ENCODE measurements at places on chromosomes 7 and 10. TPM values are rescaled to one million over a fixed set of nuclear protein-coding genes. Genes with fewer than 3 reads are reported as not detected.

DNA sequence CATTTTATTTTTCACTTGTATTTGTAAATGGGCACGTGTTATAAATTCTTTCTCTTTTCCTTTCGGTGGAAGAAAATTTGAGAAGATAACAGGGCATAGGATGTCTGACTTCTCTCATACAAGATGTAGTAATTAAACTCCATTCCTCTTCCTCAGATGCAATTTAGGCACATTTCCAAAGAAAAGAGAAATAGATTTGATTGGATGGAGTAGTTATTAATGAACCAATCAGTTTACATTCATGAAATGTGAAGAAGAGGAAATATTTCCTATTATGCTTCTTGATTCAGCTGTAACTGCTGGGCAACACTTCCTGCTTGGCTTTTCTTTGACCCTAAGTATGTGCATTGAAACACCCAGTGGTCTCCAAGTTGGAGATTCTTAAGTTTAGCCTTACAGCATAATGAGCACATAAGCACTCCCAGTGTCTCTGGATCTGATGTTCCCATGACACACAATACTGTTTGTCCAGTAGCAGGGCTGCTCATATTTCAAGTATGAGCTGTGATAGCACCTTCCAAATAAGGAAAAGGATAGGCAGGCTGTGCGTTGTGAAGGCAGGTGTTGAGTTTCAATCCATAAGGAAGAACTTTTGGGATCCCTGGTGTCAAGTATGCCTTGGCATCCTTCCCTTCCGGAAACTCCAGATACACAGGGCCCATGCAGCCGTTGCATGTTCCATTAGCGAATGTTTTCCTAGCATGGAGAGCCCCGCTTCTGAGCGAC, 33.4 kb upstream of the COBL start:
- DNase-seq, result no peak

DNA sequence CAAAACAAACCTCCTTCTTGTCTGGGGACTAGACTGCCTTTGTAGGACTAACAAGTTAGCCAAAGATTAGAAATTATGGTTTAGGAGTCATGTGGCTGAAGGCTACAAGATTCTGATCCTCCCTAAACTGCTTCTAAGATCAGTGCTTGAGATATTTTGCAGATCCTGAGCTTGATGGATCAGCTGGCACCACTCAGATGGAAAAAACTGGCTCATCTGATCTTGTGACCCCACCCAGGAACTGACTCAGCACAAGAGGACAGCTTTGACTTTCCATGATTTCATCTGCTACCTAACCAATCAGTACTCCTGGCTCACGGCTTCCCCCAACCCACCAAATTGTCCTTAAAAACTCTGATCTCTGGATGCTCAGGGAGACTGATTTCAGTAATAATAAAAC, 271.5 kb upstream of the TAC1 start:
- DNase-seq, result no peak

DNA sequence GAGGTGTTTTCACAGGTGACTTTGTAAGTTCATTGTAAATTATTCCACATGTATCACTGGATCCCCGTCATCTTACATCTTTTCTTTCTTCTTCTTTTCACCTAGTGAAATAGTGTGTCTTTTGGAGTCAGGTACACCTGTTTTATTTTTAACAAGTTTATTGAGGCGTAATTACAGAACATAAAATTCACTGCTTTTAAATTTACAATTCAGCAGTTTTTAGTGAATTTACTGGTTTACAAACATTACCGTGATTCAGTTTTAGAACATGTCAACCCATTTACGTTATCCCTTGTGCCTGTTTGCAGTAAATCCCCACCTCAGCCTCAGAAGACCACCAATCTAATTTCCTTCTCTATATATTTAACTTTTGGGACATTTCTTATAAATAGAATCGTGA, 256.9 kb downstream of the EXOC4 start:
- DNase-seq, result no peak

DNA sequence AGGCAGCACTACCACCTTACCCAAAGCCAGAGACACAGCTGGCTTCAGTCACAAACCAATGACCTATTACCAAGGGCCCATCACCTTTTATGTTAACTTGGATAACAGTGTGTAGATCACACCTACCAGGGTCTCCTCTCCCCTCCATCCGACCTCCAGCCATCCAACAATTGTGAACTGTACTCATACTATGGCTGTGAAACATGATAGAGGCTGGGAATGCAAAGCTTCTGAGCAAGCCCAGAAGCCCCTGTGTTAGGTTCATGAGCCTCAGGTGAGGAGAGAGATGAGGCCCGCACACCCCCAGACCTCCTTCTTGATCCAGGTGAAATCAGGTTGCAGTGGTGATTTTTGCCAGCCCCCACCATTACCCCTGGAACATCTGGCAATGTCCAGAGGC, 47.7 kb downstream of the PNLIPRP2 start:
- DNase-seq, result no peak

The ATRNL1 gene
- total RNA-seq, result 17.1 TPM

GRCh38 chr7:40401406-40401805, 266.6 kb downstream of the SUGCT start:
- DNase-seq, result no peak

The UPF2 gene
- 19.1 TPM for total RNA-seq

DNA sequence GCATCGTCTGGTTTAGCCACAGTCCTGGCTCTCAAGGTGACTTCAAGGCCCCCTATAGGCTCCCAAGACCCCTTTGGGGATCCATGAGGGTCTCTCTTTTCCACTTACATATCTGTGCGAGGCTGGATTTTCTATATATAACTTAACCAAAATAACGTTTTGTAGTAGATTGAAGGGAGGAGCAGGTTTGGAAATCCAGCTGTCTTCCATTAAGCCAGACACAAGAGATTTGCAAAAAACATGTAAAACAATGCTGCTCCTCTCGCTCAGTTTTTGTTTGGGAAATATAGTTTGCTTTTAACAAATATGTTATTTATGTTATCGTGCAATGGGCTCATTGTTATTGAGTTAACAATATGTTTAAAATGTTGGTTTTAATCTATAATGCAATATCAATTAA, 811.2 kb downstream of the TYW1 start:
- DNase-seq, result no peak

- DNase-seq, result no peak
These were observed at the start of gene COBL for GRCh38 chr7:51316666-51317581. Gene COBL, minus strand, starts transcription at chr7:51316809. Its CDS starts 176 bp downstream, at chr7:51316633.

- peak; percentile 54 for DNase-seq
These were observed 595.5 kb downstream of the INHBA start for GRCh38 chr7:41107330-41107937.

GRCh38 chr10:71143170-71143569, 69.2 kb upstream of the UNC5B start:
- no peak for DNase-seq

The OR6V1 gene
- not detected for total RNA-seq

- DNase-seq, result no peak
These were observed 106.3 kb downstream of the GLRX3 start for GRCh38 chr10:130242513-130242912.

DNA sequence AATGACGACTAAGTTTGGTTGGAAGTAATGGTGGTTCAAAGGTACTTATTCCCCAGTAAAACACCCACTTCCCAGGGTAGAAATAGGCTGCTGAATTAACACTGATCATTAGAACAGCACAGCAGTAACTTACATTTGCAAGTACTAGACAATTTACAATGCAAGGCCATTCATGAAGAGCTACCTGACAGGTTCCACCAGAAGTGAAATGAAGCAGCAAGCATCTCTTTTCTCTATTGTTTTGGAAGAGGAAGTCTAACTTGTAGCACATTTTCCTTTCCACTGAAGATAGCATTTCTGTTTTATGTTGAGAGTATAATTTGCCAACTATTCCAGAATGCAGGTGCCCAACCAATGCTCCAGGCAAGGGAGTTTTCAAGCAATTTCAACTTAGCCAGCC, 145.9 kb downstream of the CREB5 start:
- no peak for DNase-seq

DNA sequence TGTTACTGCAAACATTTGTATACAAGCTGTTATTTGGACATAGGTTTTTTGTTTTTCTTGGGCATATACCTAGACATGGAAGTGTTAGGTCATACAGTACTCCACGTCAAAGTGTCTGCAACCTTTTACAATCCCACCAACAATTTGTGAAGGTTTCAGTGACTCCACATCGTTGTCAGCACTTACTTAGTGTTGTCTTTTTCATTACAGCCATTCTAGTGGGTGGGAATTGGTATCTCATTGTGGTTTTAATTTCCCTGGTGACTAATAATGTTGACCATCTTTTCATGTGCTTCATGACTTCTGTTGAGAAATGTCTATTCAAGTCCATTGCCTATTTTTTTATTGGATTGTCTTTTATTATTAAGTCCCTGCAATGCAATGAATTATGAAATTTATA, 95.0 kb downstream of the UBE3C start:
- no peak for DNase-seq

The CPA4 gene
- total RNA-seq, result 3.1 TPM

DNA sequence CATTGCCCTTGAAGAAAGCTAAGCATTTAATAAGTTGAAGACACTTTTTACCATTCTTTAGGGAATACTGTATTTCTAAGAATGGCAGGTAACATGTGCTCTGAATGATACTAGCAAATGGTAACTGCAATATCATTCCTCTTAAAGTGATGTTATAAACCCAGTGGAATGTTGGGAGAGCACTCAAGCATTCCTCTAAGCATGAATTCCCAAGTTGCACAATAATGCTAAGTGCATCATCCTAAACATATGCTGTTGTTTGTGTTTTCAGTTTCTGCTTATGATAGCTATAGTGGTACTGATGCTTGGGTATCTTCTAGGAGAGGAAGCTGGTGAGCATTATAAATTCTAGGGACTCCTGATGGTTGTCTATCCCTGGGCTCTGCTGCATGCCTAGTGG, 673.9 kb downstream of the PHTF2 start:
- DNase-seq, result no peak

DNA sequence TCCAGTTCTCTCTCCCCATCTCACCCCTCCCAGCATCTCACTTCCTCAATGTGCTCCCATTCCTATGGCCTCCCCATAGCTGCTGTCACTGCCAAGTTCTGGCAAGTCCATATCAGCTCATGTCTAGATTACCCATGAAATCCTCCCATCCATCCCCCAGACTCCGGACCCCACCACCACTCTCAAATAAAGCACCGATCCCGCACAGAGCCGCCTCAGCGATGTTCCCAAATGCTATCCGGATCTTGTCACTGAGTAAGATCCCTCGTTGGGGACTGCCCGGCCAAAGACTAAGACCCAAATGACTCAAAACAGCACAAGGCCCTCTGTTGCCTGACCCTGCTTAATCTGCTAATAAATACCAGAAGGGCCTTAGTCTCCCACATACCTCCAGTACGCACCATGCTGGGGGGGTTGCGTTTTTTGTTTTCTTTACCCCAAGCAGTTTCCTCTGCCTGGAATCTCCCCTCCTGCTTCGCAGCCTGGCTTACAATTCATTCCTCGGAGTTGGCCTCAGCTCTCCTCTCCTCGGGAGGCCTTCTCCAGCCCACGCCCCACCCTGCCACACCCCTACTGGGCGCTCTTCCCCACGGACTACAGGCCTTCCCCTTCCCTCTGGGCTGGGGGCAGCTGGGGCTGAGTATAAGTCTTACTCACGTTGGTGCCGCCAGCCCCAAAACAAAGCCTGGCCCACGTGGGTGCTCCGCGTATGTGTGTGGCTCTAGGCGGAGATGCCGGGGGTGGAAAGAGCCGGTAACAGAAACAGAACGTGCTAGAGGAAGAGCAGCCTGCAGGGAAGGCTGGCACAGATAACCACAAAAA, 1.8 kb upstream of the DUSP5 start:
- DNase-seq, result peak; percentile 36

The ADAM8 gene
- 3.7 TPM for total RNA-seq

The RHEB gene
- total RNA-seq, result 259 TPM

DNA sequence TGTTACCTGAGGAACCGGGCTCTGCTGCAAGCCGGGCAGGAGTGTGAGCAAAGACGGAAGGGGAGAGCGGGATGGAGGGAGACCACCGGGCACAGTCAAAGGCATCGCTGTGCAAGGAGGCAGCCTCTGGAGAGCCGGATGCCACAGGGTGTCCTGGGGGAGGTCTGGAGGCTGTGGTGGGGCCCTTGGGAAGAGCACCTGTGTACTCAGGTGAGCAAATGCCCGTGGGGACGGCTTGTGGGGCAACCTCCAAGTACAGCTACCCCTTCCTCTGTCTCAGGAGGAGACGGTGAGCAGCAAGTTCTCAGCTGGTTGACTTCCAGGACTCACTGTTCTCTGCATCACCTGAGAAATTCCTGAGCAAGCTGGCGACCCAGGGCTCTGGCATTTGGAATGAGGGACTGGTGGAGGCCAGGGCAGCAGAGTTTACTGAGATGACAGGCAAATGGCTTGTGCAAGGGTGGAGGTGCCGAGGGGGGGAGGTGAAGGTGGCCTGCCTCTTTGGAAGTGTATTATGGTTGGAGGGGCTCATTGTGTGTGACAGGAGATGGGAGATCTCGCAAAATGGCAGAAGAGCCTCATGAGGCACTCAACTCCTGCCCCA, 345.2 kb upstream of the SHH start:
- no peak for DNase-seq

DNA sequence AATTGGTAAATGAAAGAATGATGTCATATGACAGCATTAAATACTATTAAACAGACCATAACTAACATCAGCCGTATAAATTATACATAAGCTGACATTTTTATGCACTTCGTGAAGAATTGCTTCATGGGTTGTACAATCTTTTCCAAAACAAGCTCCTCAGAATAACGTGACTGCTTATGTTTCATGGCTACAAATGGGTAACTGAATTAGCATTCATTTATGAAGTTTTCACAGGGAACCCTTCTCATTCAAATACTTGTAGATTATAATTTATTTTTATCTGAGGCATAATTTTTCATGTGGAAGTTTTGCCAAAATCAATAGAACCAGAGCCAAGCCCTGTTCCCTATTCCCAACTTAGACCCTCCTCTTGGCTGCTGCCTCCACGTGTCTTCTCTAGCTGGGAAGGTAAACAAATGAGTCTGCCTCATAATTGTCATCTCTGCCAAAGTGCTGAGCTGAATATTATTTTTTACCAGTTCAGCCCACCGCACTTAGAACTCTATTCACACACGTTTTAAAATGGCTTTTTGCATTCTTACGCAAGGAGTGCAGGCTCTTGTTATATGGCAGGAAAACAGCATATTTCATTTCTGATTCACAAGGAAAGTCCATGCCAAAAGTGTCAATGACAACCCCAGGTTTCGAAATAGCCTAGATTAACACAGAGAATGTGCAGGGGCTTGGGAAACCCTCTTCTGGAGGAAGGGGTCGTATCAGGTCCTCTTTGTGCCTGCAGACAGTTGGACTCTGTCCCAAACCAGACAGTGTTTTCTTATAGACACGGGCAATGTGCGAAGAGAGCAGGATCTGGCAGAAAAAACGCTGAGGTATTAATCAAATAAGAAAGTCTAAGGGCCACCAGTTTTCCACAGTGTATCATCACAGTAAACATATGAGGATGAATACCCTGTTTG, 370.7 kb upstream of the MGMT start:
- no peak for DNase-seq
